ENCODE measurements at places on chromosomes 12 and 14. TPM values are rescaled to one million over a fixed set of nuclear protein-coding genes. Genes with fewer than 3 reads are reported as not detected.

The STAB2 gene
- not detected for total RNA-seq

The CFAP251 gene
- total RNA-seq: 0.74 TPM

The CCDC177 gene
- total RNA-seq: not detected

The PMEL gene
- not detected for total RNA-seq

The PPFIA2 gene
- total RNA-seq: not detected
